Body of pancreas (tissue), 4 donors: ENCODE measurements at places on chromosomes 5 and 9. TPM values are rescaled to one million over a fixed set of nuclear protein-coding genes. Genes with fewer than 3 reads are reported as not detected.

The ZNF608 gene
- total RNA-seq: 30.1 TPM

The KIF4B gene
- not detected for total RNA-seq

The GABRA6 gene
- not detected for total RNA-seq

The LCN6 gene
- not detected for total RNA-seq

The LEAP2 gene
- total RNA-seq: 3.4 TPM

The SARDH gene
- total RNA-seq: 20.2 TPM

The TMEM215 gene
- total RNA-seq: not detected

The STARD4 gene
- 10.9 TPM for total RNA-seq

The LURAP1L gene
- total RNA-seq: 20.2 TPM

The SCGB3A2 gene
- total RNA-seq: not detected

The IL33 gene
- 4.0 TPM for total RNA-seq

The FOXD4L6 gene
- not detected for total RNA-seq

The CHSY3 gene
- 6.5 TPM for total RNA-seq

The PPP3R2 gene
- total RNA-seq: not detected

The NTRK2 gene
- total RNA-seq: 20.5 TPM

The MLLT3 gene
- 5.6 TPM for total RNA-seq

The LCN1 gene
- not detected for total RNA-seq

The PRR7 gene
- 1.3 TPM for total RNA-seq

The UGCG gene
- 17.1 TPM for total RNA-seq

The EQTN gene
- not detected for total RNA-seq

The GNAQ gene
- 22.1 TPM for total RNA-seq

The GMCL2 gene
- not detected for total RNA-seq

The RGP1 gene
- 15.3 TPM for total RNA-seq

The GDA gene
- 4.4 TPM for total RNA-seq

The HCN1 gene
- total RNA-seq: 3.0 TPM

The CARTPT gene
- not detected for total RNA-seq

The LHX2 gene
- not detected for total RNA-seq

The ABO gene
- total RNA-seq: 3.9 TPM

The LRRC19 gene
- 0.78 TPM for total RNA-seq

The TMOD1 gene
- 9.2 TPM for total RNA-seq

The TBC1D9B gene
- total RNA-seq: 121 TPM

The TIGD6 gene
- total RNA-seq: 3.0 TPM

The BNC2 gene
- total RNA-seq: 0.99 TPM

The MARVELD2 gene
- total RNA-seq: 19.7 TPM

The SH3RF2 gene
- total RNA-seq: 25.7 TPM

The DRD1 gene
- not detected for total RNA-seq

The SCGB3A1 gene
- not detected for total RNA-seq

The SLC4A9 gene
- total RNA-seq: not detected

The SLCO6A1 gene
- total RNA-seq: not detected

The ZSWIM6 gene
- total RNA-seq: 8.8 TPM

The FAM221B gene
- total RNA-seq: 0.33 TPM

The PCDHGA1 gene
- total RNA-seq: 0.78 TPM

The TAF11L12 gene
- total RNA-seq: not detected

The FRMD3 gene
- 2.1 TPM for total RNA-seq

The ADGRD2 gene
- total RNA-seq: not detected

The COQ4 gene
- total RNA-seq: 89.7 TPM

The PPP2R2B gene
- not detected for total RNA-seq

The RLN2 gene
- not detected for total RNA-seq

The PDZD2 gene
- 12.9 TPM for total RNA-seq

The BTNL9 gene
- 20.2 TPM for total RNA-seq

The SLC28A3 gene
- total RNA-seq: 8.0 TPM

The ESM1 gene
- total RNA-seq: 0.52 TPM

The ACOT12 gene
- not detected for total RNA-seq

The TTC23L gene
- total RNA-seq: not detected
